Islet precursor cell (in vitro differentiated cells): ENCODE measurements at places on chromosomes 5 and 9.
A peak's percentile ranks its signal among the peaks of the same experiment; 100 is the strongest.

DNA sequence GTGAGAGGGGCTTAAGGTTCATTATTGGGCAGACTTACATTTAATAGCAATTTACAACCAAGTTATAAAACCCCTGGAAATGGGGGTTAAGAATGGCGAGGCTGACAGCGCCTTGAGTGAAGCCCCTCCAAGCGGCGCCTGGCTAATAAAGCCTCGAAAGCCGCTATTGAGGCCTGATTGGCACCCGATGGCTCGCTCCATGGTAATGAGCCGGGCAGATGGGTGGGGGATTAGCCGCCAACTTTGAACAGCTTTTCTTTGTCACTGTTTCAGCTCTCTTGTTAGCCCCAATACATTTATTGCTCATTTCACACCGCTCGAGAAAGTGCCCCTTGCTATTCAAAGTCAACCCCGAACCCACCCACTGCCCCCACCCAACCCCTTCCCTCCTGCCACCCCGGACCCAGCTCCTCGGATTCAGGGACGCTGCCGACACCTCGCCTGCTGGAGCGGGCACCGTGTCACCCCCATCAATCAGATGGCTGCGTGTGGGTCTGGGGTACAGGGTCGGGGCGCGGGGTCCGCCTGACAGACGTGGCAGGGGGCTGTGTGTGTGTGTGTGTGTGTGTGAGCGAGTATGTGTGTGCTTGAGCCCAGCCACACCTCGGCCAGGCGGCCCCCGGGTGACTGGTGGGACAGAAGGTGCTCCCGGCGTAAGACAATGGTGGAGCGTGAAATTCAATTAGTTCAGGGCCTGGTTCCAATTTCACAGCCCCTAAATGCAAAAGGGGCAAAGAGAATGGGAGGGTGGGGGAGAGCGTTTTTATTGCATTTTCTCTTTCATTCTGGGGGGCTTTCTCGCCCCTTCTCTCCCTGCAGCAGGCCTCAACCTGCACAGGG is 34.2 kb downstream of the ASS1 start:
- DNase-seq = no peak

DNA sequence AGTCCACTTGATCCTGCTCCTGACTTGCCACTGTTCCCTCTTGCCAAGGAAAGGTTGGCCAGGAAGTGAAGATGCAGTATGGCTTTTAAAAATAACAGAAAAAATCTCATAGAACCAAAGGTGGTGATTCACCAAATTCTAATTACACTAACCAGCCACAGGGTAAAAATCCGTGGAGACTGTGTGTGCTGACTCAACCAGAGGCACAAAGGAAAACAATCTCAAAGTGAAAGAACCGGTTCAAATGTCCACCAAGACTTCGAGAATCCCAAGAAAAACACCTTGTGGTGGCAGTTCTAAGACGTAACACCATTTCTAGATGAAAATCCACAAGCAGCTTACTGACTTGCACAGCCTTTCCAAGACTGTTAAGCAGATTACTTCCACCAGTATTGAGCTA is 279.1 kb downstream of the TLE1 start:
- DNase-seq = peak; percentile 58

- DNase-seq = no peak
These were observed 22.1 kb downstream of the PCDHGC5 start for GRCh38 chr5:141510850-141511601.

DNA sequence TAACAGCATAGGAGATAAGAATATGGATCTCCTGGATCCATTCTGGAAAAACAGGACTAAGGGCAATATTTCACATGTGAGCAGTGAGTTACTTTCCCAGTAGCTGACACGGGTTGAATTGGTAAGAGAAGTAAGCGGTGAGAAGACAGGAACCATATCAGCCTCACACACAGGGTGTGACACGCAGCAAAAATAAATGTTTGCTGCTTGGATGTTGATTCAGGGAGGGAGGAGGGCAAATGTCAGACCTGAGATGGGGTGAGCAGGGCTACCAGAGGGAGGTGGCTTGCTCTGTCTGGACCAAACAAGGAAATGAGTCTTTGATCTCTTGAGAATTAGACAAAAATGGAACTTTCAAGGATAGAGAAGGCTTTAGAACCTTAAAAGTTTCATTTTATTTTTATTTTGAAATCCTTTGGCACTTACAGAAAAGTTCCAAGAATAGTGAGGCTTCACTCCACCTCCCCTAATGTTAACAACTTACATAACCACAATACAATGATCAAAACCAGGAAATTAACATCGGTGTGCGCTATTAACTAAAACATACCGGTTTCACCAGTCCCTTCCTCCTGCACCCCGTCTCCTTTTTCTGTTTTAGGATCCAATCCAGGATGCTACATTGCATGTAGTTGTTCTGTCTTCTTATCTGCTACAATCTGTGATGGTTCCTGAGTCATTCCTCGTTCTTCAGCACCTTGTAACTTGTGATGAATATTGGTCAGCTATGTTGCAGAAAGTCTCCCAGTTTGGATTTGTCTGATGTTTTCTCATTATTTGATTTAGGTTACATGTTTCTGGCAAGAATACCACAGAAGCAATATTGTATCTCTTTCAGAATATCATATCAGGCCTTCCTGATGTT is 20.5 kb upstream of the ARHGEF28 start:
- no peak for DNase-seq

DNA sequence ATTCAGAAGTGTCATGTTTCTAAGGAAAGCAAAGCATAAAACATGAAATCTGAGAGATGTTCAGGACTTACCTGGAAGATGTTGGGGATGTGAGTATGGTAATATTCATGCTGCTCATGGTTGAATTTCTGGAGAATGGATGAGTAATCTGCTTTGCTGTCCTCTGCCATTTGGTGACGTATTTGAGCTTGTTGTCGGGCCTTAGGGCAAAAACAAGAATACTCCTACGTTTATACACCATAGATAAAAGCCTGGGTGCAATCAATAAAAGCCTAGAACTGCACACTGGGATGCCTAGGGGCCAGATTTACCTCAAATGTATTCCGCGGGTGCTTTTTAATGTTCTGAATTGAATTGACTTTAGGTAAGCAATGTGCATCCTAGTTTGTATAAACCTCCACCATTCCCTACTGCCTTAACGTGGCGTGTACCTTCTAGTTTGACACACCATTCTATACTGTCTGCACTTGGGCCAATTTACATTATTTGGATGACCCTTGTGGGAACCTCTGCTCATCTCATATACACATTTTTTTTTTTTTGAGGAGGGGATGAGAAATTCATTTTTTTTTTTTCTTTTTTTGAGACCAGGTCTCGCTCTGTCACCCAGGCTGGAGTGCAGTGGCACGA is 94.4 kb downstream of the USP20 start:
- no peak for DNase-seq

- no peak for DNase-seq
These were observed 135.0 kb downstream of the STK32A start for GRCh38 chr5:147369742-147370374.

DNA sequence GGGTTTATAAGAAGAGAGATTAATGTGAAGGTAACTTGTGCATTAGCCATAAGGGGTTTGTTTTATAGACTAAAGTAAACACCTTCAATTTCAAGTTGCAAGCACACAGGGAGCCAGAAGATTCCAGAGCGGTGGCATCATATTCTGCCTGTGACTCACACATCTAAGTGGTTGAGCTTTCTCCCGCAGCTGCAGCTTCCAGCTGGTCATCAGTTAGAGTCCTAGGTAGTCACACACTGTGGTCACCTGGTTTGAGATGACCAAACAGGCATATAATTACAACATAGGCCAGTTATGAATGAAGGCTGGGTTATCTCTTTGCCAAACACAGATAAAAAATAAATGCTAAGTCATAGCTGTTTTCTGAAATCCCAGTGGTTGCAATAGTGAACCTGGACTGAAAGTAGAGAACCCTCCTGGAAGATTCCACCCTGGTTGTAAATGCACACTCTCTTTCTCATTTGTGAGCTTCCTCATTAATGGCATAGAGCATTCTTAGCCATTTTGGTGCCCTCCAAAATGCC is 171.3 kb downstream of the GDNF start:
- DNase-seq = peak; percentile 93

- peak; percentile 71 for DNase-seq
These were observed 1.2 kb downstream of the FBXL17 start for GRCh38 chr5:108380531-108381349.

DNA sequence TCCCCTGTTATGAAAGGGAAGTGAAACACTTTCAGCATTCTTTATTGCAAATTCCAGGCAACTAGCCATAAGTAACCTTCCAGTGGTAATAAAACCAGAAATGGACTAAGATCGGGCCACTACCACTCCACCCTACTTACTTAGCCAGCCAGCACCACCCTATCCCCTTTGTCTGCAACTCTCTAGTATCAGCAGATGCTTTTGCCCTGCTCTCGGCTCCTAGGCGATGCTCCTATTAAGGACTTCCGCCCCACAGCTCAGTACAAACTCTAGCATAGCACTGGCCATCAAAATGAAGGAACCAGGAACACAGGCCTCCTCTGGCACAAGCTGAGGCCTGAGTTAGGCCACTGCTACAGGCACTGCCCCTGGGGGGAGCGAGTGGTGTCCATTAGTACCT is 81.2 kb downstream of the GLDC start:
- no peak for DNase-seq

DNA sequence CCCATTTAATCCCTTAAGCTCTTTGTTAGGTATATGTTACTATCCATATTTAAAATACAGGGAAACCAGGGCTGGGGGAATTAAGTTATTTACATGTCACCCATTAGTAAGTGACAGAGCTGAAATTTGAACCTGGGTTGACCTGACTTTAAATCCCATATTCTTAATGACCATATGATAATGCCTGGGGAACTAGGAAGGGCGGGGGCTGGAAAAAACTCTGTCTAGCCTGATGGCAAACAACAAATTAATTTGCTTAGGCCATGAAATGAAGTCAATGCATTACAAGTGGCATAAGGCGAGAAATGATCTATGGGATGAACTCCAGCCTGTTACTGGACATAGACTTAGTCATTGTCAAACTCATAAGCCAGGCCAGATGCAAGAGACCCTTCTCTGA is 325.7 kb upstream of the WWC1 start:
- DNase-seq = no peak

- DNase-seq = no peak
These were observed 151.0 kb downstream of the GADD45G start for GRCh38 chr9:89755821-89756220.

DNA sequence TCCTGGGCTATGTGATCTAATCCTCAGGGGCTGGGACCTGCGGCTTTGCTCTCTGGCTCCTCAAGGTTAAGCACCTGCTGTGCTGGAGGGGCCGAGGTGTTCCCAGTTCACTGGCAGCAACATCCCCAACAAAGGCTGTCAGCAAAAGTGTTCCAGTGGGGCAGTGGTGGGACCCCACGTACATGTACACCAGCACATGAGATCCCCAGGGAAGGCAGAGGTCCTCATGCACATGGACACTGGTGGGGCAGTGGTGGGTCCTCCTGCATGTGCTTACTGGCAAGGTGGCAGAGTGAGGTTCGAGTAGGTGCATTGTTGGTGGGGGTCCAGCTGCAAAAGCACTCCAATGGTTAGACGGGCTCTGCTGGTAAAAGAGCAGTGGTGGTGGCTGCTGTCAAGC is 255.6 kb upstream of the MPDZ start:
- DNase-seq = no peak

GRCh38 chr5:171391996-171392577 is 4.4 kb downstream of the NPM1 start:
- DNase-seq = no peak

DNA sequence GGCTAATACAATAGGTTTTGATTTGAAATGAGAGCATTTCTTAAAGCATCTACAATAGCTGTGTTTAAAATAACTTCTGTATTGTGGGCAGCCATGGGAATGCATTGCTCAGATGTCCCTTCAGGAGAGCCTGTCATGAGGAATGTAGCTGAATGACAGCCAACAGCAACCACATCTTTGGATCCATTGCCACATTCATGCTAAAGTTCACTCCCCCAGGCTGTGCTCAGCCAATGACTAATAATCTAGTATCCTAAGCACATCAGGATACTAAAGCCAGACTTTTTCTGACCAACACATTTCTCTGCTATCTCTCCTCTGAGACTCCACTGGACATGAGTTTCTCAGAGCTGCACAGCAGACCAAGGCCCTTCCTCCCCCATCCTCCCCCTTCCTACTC is 45.5 kb downstream of the HTR1A start:
- DNase-seq = peak; percentile 75

DNA sequence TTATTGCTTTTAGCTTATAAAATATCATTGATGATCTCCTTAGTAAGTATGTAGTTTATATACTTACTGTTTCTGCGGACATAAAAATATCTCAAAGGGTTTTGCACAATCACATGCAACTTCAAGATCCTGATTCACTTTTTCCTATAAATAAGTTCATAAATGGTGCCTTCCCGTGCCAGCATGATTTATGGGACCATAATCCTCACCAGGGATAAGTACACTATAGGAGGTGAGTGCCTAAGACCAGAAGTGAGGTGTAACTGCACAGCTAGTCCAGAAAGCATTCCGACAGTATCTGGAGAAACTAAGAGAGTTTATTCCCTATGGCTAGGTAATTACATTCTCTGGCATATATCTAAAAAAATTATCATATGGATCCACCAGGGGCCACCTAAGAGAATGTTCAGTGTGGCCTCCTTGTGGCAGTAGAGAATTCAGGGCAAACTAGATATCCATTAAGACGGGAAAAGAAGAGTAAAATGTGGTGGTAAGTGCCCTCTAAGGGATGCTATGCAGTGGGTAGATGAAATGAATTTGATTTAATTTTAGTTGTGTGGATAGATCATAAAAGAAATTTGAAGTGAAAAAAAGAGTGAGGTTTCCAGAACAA is 402.5 kb upstream of the SLC24A2 start:
- DNase-seq = no peak

- DNase-seq = no peak
These were observed 3.2 kb upstream of the PPP1R2B start for GRCh38 chr5:156846914-156847313.

DNA sequence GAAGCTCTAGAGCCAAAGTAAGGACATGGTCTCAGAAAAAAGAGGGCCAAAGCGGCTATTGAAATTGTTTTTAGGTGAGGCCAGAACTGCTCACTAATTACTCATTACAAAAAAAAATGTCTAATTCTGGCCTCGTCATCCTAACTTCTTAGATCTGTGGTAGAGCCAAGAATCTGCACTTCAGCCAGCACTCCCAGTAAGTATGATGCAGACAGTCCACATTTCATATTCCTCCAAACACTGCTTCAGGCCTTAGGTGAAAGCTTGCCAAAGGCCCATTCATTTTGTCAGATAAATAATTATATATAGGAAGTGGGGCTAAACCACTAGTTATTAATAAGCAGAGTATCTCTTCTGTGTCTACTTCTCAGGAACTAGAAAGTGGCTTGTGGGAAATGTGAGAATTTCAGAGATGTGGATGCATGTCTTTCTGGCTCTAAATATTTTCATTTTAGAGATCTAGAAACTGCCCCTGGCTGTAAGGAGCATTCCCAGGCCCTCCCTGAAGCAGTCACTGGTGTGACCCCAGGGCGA is 554.0 kb downstream of the TLE4 start:
- no peak for DNase-seq

- DNase-seq = peak; percentile 74
These were observed 207.9 kb upstream of the EFNA5 start for GRCh38 chr5:107878661-107879060.

DNA sequence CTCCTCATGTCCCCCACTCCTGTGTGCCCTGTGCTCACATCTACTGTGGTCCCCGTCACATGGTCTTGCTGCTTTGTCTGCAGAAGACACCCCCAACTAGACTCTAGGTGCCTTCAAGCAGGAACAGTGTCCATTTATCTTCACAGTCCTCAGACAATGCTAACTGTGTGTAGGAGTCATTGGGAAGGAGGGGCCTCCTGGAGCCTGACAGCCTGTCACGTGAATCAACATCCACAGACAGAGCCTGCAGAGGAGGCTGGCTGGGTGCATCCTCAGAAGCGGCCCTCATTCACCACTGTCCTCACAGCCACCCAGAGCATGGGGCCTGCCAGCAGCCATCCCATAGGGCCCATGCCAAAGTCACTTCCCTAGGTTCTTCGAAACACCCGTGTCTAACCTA is 98.7 kb downstream of the MED10 start:
- DNase-seq = peak; percentile 58
